ENCODE measurements at places on chromosomes 13 and 19. TPM values are rescaled to one million over a fixed set of nuclear protein-coding genes. Genes with fewer than 3 reads are reported as not detected.

DNA sequence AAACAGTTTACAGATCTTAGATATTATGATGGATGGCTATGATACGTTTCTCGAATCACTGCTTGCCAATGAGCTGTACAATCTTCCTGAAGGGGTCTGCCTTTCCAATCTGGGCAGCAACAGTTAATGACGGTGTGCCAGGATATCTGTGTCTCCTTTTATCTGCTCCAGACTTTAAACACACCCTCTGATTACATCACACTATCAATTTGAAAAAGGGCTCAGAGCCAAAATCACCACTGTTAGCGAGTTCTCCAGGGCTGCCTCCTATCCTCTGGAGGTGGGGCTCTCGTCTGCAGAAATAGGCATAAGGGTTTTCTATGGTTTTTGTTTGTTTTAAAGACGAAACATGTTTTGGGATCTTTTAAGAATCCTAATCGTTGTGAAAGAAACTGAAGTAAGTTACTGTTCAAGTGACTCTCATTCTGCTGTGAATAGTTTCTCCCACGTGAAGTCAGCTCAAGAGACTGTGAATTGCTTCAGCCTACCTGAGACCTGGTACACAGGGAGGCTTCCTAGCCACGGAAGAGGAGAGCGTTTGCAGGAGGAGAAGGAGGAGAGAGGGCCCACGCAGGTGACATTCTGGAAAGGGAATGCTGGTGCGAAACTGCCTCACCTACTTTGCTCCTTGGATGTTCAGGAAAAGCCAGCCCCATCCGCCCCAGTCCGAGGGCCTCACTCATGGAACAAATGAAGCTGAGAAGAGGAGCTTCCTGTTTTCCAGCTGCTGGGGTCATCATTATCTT lies 15.2 kb upstream of the GJA3 start:
- H3K36me3 ChIP-seq, result no peaks in the 10 kb centered on the region
- H3K4me3 ChIP-seq, result no peak overlapping the region
- peak; percentile 54 for DNase-seq

- peaks cover 86% of the 10 kb centered on the region for H3K27me3 ChIP-seq
- no peak overlapping the region for H3K4me3 ChIP-seq
- no peak for DNase-seq
- peaks cover 44% of the 10 kb centered on the region for H3K4me1 ChIP-seq
- H3K36me3 ChIP-seq, result no peaks in the 10 kb centered on the region
- H3K27ac ChIP-seq, result no peak overlapping the region
Observed at GRCh38 chr19:31354799-31355664, 5.8 kb upstream of the TSHZ3 start.

- DNase-seq, result no peak
- H3K4me1 ChIP-seq, result no peaks in the 10 kb centered on the region
- H3K4me3 ChIP-seq, result no peak overlapping the region
- no peaks in the 10 kb centered on the region for H3K27me3 ChIP-seq
- no peak overlapping the region for H3K27ac ChIP-seq
Observed at GRCh38 chr13:105441051-105441750, 1094.3 kb downstream of the EFNB2 start.

- no peak for DNase-seq
- H3K4me3 ChIP-seq, result no peak overlapping the region
- no peak overlapping the region for H3K27ac ChIP-seq
- H3K36me3 ChIP-seq, result peaks cover 73% of the 10 kb centered on the region
- H3K27me3 ChIP-seq, result no peaks in the 10 kb centered on the region
Observed at GRCh38 chr19:55672418-55672817, 2.6 kb upstream of the EPN1 start.

- no peaks in the 10 kb centered on the region for H3K36me3 ChIP-seq
- peaks cover 29% of the 10 kb centered on the region for H3K27me3 ChIP-seq
- no peak overlapping the region for H3K27ac ChIP-seq
- DNase-seq, result no peak
- H3K4me1 ChIP-seq, result no peaks in the 10 kb centered on the region
Observed at GRCh38 chr19:4234142-4234861, 5.0 kb downstream of the EBI3 start.

- H3K27ac ChIP-seq, result peak overlapping the region; percentile 71
- H3K36me3 ChIP-seq, result no peaks in the 10 kb centered on the region
- H3K4me3 ChIP-seq, result no peak overlapping the region
- H3K4me1 ChIP-seq, result peaks cover 21% of the 10 kb centered on the region
- peaks cover 31% of the 10 kb centered on the region for H3K27me3 ChIP-seq
Observed at GRCh38 chr19:39937094-39937720, 2.8 kb upstream of the FCGBP start.

DNA sequence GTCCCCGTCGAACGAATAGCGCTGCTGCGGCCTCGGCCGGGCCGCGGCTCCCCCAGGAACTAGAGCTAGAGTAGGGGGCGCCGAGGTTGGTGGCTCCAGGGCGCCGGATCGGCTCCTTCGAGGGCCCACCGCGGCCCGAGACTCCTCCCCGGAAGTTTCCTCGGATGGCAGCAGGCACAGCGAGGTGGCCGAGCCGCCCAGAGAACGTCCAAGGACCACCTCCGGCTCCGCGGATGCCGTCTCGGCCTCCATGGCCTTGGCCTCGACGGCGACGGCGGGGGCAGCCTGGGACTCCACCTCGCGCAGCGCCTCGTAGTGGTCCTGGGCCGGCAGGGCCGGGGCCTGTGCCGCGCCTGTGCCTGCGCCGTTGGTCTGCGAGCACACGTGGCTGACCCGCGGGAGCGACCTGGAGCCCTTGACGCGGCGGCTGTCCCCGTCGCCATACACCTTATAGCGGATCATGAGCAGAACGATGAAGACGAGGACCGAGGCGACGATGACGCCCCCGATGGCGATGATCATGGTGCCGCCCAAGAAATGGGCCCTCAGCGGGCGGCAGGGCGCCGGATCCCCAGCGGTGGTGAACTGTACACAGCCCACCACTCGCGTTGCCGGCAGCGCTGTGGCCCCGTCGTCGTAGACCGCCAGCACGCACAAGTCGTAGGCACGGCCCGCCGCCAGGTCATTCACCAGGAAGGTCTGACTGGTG lies 11.8 kb downstream of the IFNL1 start:
- peak overlapping the region; percentile 36 for H3K4me3 ChIP-seq
- H3K4me1 ChIP-seq, result peaks cover 18% of the 10 kb centered on the region
- H3K27ac ChIP-seq, result no peak overlapping the region
- H3K36me3 ChIP-seq, result no peaks in the 10 kb centered on the region

- H3K27ac ChIP-seq, result no peak overlapping the region
- no peak overlapping the region for H3K4me3 ChIP-seq
- no peaks in the 10 kb centered on the region for H3K27me3 ChIP-seq
- DNase-seq, result no peak
- peaks cover 5% of the 10 kb centered on the region for H3K4me1 ChIP-seq
Observed at GRCh38 chr13:77387607-77388200, 60.8 kb upstream of the MYCBP2 start.

DNA sequence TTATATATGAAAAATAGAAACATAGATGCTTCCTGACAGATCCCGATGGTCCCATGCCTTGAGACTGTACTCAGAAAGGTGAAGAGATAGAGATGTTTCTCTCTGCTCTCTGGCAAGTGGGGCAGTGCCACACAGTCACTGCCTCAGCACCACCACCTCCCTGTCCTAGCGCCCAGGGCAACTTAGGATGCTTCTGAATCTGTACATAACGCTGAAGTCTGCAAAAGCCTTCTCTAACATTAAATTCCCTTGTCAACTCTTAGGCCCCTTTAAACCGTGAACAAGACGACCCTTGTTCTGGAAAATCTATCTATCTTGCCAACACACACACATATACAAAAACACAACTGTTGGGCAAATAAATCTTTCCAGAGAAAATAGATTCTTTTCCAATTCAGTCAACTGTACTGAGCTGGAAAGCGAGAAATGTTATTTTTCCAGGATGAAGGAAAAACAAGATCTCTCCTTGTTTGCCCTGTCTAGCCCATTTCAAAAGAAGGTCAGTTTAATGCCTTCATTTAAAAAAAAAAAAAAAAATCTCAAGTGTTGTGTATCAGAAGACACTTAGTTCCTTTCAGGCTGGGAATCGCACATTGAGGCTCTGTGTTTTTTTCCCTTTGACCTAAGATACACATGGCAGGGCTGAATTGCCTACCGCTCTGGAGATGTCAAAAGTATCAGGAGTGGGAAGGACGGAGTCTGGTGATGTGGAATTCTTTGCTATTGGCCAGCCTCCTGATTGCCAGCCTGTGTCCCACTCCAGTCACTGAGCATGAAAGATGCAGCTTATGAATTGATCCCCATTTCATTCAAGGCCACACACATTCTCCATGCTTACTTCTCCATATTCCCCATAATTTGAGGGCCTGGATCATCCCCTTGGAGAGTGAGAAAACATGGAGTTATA lies 241.4 kb downstream of the LACC1 start:
- no peak for DNase-seq
- H3K27me3 ChIP-seq, result no peaks in the 10 kb centered on the region
- H3K27ac ChIP-seq, result no peak overlapping the region
- no peak overlapping the region for H3K4me3 ChIP-seq

- H3K4me1 ChIP-seq, result no peaks in the 10 kb centered on the region
- H3K36me3 ChIP-seq, result no peaks in the 10 kb centered on the region
- H3K27ac ChIP-seq, result no peak overlapping the region
- no peak overlapping the region for H3K4me3 ChIP-seq
Observed at GRCh38 chr13:76210262-76210661, 574.1 kb downstream of the LMO7 start.

DNA sequence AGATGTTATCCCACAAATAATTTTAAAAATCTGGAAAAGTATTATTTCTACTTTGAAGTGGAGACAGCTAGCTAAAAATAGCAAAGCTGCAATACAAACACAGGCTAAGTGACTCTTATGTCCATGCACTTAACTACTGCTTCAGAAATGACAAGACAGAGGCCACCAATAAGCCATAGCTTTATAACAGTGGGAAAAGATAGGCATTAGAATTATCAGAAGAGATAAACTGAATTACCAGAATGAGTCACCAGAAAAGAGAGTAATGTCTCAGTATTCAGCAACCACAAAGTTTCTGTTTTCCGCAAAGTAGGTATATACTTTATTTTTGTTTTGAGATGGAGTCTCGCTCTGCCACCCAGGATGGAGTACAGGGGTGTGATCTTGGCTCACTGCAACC lies 17.1 kb downstream of the CLN5 start:
- no peaks in the 10 kb centered on the region for H3K27me3 ChIP-seq
- H3K4me1 ChIP-seq, result peaks cover 64% of the 10 kb centered on the region
- H3K4me3 ChIP-seq, result no peak overlapping the region
- no peak overlapping the region for H3K27ac ChIP-seq
- DNase-seq, result no peak

GRCh38 chr19:43910884-43911283 lies 24.2 kb downstream of the ZNF45 start:
- H3K36me3 ChIP-seq, result peaks cover 26% of the 10 kb centered on the region
- no peaks in the 10 kb centered on the region for H3K27me3 ChIP-seq
- H3K4me3 ChIP-seq, result no peak overlapping the region
- no peaks in the 10 kb centered on the region for H3K4me1 ChIP-seq
- no peak overlapping the region for H3K27ac ChIP-seq
- no peak for DNase-seq

- DNase-seq, result peak; percentile 57
- no peak overlapping the region for H3K27ac ChIP-seq
- peak overlapping the region; percentile 64 for H3K4me3 ChIP-seq
- peaks cover 20% of the 10 kb centered on the region for H3K4me1 ChIP-seq
- H3K27me3 ChIP-seq, result no peaks in the 10 kb centered on the region
Observed at GRCh38 chr19:40348961-40349507, 539 bp downstream of the PLD3 start.

- no peaks in the 10 kb centered on the region for H3K4me1 ChIP-seq
- H3K27me3 ChIP-seq, result no peaks in the 10 kb centered on the region
- H3K27ac ChIP-seq, result no peak overlapping the region
- no peak overlapping the region for H3K4me3 ChIP-seq
- DNase-seq, result peak; percentile 77
- no peaks in the 10 kb centered on the region for H3K36me3 ChIP-seq
Observed at GRCh38 chr13:51125495-51126226, 14.6 kb upstream of the C13orf42 start.

DNA sequence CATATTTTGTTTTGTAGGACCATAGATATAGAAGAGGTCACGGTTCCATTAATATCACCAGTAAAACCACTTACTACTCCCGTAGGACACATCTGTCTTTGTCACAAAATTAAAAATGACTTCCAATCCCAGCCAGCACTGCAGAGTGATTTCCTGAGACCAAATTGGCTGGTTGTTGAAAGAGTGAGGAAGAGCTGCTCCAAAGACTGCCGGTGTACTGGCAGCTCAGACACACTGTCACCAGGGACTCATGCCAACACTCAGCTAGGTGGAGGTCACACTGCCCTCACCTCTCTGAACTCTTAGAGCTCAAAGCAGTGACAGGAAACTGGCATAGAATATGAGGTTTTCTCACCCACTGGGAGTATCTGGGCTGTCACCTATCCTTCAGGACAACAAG lies 52.1 kb downstream of the FLT1 start:
- H3K27ac ChIP-seq, result no peak overlapping the region
- no peaks in the 10 kb centered on the region for H3K36me3 ChIP-seq
- H3K4me3 ChIP-seq, result no peak overlapping the region
- H3K4me1 ChIP-seq, result no peaks in the 10 kb centered on the region
- DNase-seq, result no peak

DNA sequence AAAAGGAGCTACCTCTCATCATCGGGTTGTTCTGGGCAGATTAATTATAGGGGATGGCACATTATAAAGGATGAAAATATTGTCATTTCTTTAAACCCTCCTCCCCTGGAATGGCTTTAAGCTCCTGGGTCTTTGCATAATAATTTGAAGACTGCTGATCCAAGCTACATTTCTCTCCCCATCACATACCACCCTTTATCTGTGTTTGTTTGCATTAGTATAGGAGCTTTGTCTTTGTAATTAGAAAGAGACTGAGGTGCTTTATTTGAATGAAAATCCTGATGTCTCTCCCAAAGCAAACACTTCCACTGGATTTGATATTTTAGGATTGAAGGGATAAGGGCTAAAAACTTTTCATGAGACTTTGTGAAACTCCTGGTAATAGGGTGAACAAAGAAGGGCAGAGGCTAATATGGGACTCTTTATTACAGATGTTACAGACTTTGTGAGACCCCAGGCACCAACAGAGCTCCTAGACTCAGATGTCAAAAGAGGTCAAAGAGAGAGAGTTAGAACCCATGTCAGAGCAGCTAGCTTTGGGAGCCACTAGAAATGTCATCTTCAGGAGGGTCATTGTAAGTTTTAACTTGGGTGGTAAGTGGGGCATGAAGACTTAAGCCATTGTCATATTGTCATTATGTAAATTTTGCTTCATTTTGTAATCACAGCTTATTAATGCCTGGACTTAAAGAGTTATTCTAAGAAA lies 75.3 kb upstream of the RXFP2 start:
- no peaks in the 10 kb centered on the region for H3K27me3 ChIP-seq
- H3K4me3 ChIP-seq, result no peak overlapping the region
- DNase-seq, result no peak
- H3K36me3 ChIP-seq, result no peaks in the 10 kb centered on the region
- no peak overlapping the region for H3K27ac ChIP-seq

GRCh38 chr19:40246292-40247073 lies 20.0 kb upstream of the CCNP start:
- peaks cover 16% of the 10 kb centered on the region for H3K36me3 ChIP-seq
- H3K4me3 ChIP-seq, result no peak overlapping the region
- no peak overlapping the region for H3K27ac ChIP-seq
- H3K27me3 ChIP-seq, result no peaks in the 10 kb centered on the region

- no peaks in the 10 kb centered on the region for H3K4me1 ChIP-seq
- H3K27me3 ChIP-seq, result no peaks in the 10 kb centered on the region
- H3K27ac ChIP-seq, result peak overlapping the region; percentile 69
- no peak overlapping the region for H3K4me3 ChIP-seq
- H3K36me3 ChIP-seq, result peaks cover 27% of the 10 kb centered on the region
- peak; percentile 88 for DNase-seq
Observed at GRCh38 chr13:20475927-20476691, 49.5 kb downstream of the CRYL1 start.

Gene MEDAG
- 6.0 TPM for polyA plus RNA-seq

Gene CLDND2
- polyA plus RNA-seq, result 0.88 TPM

Gene CACNG7
- not detected for polyA plus RNA-seq

Gene FPR2
- 2.9 TPM for polyA plus RNA-seq

Gene GAPDHS
- polyA plus RNA-seq, result not detected

Gene KLK12
- polyA plus RNA-seq, result not detected

Gene TMEM272
- polyA plus RNA-seq, result not detected

All from stomach (tissue), 19 donors.